ENCODE measurements at places on chromosomes 11 and 22.

GRCh38 chr22:43740587-43741270 is 71.4 kb downstream of the EFCAB6 start:
- DNase-seq: no peak

DNA sequence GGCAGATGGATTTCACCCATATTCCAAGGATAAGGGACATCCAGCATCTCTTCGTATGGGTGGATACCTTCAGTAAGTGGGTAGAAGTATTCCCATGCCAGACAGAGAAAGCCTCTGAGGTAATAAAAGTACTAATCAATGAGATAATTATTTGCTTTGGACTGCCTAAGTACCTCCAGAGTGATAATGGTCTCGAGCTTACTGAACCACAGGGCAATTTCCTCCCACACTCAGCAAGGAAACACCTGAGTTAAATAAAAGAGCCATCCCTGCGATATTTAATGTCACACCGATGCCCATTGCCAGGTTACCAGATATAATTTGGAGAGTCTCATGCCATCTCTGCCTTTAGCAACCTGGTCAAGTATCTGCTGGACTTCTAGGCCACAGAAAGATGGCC is 70.6 kb upstream of the MPEG1 start:
- DNase-seq: no peak

GRCh38 chr11:61685617-61685967 is 5.4 kb downstream of the DAGLA start:
- DNase-seq: no peak

DNA sequence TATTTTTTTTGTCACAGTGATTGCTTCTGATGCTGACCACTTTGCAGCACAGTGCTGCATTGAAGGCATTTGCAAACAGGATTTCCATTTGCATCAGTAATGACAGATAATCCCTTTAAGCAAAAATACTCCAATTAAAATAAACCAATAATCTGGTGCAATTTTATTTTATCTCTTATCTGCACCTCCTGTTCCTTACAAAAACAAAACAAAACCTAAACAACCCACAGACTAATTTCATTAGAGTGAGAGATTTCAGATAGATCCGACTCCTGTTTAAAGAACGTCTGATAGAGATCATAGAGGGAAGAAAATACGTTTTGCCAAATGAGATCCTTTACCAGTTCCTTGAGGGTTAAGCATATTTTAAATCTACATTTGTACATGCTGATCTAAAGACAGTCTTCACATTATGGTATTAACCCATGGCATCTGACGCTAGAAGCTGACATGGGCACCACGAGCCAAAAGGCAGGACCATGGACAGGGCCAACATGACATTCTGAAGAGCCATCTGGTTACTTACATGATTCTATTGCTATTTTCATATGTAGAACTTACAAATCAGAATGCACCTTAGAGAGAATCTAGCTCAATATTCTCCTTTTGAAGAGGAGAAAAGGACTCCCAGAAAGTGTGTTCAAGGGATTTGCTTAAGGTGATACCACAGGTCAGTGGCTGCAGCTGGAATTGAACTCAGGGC is 286.2 kb upstream of the NARS2 start:
- DNase-seq: no peak

DNA sequence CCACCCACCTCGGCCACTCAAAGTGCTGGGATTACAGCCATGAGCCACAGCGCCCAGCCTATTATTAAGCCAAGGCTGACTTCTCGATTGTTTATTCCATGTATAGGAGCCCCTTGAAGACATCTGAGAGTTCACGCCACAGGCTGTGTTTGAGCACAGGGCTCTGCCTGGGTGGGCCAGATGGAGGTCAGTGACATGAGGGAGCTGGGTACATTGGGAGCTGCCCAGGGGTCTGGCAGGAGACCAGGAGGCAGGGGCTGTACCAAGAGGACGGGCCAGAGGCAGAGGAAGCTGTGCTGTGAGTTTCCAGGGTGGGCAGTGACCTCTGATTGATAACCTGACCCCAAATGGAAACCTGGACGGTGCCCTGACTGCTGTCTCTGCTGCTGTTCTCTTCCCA is 5.4 kb downstream of the LMF2 start:
- DNase-seq: no peak

GRCh38 chr22:19816372-19817119 is 38.1 kb downstream of the GNB1L start:
- no peak for DNase-seq

DNA sequence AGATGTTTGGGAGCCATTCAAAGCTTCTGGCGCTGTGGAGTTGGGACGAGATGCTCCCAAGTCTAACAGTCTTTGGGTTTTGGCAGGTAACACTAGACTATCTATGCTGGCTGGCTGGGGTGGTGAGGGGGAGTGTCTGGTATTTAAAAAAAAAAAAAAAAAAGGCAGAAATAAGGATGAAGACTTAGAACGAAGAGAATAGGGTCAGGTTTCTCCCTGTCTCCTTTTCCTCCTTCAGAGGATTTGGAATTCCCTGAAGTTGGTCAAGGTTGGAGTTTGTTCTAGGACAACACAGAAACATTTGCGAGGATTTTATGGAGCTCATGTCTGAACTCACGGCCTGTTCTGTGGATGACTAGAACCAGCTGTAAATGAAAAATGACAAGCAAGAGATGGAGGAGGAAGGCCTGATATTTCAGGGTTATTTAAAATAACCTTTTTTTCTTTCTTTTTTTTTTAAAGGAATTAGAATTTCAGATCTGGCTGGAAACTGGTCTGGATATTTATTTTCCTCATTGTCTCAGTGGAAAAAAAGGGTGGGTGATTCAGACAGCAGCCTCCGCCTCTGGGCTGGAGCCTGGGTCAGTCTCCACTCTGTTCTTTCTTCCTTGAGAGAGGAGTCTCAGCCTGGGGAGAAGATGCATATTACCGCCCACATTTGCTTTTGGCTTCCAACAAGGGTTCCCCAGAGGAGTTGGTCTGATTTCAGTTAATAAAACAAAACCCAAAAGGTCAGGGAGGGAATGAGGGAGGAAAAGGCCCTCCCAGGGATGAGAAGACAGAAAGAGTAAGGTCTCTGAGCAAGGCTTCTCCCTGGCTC is 80.1 kb downstream of the USP35 start:
- DNase-seq: no peak

DNA sequence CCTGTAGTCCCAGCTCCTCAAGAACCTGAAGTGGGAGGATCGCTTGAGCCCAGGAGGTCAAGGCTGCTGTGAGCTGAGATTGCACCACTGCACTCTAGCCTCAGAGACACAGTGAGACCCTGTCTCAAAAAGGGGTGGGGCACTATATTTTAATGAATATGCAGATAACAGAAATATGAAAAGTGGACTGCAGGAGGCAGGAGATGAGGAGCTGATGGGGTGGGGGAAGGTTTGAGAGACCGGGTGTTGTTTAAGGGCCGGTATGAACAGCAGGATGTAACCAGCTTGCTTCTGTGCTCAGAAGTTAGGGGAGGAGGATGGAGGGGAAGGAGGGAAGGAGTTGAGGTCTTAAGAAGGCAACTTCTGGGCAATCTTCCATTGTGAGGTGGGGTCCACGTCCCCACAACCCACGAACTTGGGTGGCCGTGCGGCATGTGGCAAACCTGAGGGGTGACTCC is 1.3 kb upstream of the B4GALNT4 start:
- no peak for DNase-seq

GRCh38 chr11:13127161-13127560 is 118.0 kb downstream of the RASSF10 start:
- DNase-seq: no peak

DNA sequence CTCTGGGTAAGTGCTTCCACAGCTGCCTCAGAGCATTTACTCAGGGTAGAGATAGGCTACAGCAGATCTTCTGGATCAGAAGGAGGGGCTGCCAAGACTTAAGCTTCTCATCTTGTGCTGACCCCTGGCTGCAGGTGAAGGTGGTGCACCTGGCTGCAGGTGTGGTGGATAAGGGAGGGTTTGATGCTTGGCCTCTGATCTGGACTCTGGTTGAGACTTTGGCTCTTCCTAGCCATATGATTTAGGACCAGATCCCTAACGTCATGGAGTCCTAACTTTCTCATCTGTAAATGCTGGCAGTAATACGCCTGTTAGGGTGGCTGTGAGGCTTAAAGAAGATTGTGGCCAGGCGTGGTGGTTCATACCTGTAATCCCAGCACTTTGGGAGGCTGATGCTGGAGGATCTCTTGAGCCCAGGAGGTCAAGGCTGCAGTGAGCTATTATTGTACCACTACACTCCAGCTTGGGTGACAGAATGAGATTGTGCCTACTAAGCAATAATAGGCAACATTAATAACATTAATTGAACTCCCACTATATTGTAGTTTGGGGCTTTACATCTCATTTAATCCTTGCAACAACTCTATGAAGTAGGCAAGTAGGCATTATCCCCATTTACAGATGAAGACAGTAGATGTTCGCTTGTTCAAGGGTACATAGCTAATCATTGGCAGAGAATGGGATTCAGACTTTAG is 10.7 kb downstream of the DTX4 start:
- no peak for DNase-seq

DNA sequence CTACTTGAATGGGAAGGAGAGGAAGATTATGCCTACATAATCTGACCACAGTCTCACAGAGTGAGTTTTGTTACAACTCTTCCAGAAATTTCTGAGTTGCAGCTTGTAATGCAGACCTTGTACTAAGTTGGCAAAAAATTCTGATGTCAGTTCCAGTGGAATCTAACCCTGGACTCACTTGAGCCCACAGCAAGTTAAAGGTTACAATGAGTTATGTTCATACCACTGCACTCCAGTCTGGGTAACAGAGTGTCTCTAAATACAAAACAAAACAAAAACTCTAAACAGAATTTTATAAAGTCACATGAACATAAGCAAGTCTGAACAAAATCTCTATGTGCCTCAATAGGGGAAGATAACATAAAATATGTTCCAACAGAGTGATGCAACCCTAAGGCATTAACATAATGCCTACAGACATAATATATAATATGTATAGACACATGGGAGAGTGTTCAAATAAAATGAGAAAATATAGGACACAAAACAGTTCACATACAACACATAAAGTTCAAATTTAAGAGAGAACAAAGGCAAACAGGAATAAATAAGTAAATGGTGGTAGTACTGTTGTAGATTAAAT is 1.1 kb downstream of the GLYAT start:
- DNase-seq: no peak

GRCh38 chr11:115939731-115940421 is 435.7 kb upstream of the CADM1 start:
- DNase-seq: no peak

GRCh38 chr11:93248602-93249001 is 50.8 kb upstream of the SLC36A4 start:
- no peak for DNase-seq

GRCh38 chr22:48745842-48746788 is 1081.6 kb downstream of the BRD1 start:
- no peak for DNase-seq

GRCh38 chr11:78080818-78081495 is 1.3 kb upstream of the NDUFC2 start:
- DNase-seq: no peak

- no peak for DNase-seq
These were observed 288.8 kb upstream of the C11orf87 start for GRCh38 chr11:109133159-109133558.

- DNase-seq: no peak
These were observed 21.9 kb downstream of the ZMAT5 start for GRCh38 chr22:29744902-29745301.

GRCh38 chr22:44971651-44972362 is 38.0 kb downstream of the PHF21B start:
- no peak for DNase-seq

- DNase-seq: no peak
These were observed 9.0 kb upstream of the TMEM121B start for GRCh38 chr22:17130199-17130598.

DNA sequence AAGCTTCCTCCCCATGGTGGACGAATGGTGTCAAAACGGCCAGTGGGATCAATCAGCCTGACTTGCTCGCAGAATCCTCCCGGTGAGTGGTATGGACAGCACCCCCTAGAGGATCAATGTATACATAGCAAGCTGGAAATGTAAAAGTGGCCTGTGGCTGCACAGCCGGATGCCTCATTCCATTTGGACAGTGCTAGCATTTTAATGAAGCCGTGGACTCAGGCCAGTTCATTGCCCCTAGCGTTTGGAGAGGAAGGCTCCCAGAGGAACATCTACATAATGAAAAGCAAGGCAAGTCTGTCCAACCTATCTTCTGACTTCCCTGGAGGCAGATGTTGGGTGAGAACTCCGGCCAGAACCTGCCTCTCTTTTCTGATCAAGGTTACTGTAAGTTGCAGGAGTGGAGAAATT is 942.3 kb downstream of the NTM start:
- no peak for DNase-seq

GRCh38 chr22:17132112-17132511 is 11.0 kb upstream of the TMEM121B start:
- no peak for DNase-seq

DNA sequence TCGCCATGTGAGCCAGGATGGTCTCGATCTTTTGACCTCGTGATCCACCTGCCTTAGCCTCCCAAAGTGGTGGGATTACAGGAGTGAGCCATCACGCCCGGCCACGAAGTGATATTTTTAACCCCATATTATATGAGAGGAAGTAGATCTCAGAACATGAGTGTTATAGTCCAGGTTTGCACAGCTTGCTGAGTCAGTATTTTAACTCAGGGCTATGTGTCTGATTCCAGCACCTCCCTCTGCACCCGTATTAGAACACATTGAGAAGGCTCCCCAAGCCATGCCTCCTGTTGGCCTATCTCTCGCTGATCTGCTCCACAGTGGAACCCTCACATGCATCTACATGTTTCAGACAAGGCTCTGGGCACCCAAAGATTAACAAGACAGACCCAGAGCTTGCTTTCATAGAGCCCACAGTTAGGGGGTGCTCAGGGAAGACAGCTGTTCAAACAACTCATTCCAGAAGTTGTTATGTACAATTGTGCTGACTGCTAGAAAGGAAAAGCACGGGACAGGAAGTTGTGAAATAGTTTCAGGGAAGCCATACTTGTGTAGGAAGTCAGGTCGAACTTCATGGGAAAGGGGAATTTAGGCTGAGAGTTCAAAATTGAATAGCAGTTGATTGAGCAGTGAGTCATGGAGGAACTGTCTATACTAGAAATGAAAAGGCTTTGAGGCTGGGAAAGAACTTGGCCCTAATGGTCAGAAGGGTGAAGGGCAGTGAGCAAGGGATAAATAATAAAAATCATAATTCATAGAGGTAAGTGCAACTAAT is 49.3 kb upstream of the CLPB start:
- DNase-seq: peak; percentile 34

DNA sequence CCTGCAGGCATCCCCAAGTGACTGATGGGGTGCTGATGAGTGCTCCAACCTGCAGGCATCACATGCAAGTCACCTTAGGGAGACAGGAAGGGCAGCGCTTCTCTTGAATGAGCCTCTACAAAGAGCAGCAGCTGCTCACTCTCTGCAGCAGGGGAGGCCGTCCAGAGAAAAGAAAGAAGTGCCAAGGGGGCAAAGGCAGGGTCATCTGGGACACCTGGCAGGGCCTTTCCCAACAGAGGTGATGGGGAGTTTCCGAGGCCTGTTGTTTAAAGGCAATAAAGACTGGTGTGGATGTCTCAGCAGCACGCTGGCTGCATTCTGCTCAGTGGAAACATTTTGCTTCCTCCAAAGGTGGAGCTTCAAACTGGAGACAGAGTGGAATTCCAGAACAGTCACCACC is 113.7 kb downstream of the ETS1 start:
- no peak for DNase-seq
